ENCODE measurements at places on chromosomes 3 and 15. TPM values are rescaled to one million over a fixed set of nuclear protein-coding genes. Genes with fewer than 3 reads are reported as not detected.

DNA sequence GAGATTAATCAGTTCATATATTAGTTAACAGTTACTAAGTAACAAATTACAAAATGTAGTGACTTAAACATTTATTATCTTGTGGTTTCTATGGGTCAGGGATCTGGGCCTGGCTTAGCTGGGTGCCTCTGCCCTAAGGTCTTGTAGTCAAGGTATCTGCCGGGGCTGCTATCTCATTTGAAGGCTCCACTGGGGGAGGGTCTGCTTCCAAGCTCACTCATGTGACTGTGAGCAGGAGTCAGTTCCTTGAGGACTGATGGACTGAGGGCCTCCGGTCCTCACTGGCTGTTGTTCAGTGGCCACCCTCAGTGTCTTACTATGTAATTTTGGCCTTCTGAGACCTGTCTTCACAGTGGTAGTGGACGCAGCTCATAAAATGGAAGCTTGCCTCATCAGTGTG is 135.9 kb upstream of the PLXNA1 start:
- no peaks in the 10 kb centered on the region for H3K27me3 ChIP-seq
- H3K36me3 ChIP-seq = no peaks in the 10 kb centered on the region
- H3K4me1 ChIP-seq = no peaks in the 10 kb centered on the region
- no peak overlapping the region for H3K27ac ChIP-seq

GRCh38 chr3:181417748-181418147 is 294.0 kb upstream of the SOX2 start:
- no peak overlapping the region for H3K4me3 ChIP-seq
- H3K27me3 ChIP-seq = no peaks in the 10 kb centered on the region
- H3K4me1 ChIP-seq = no peaks in the 10 kb centered on the region

The FAM107A gene
- not detected for total RNA-seq

DNA sequence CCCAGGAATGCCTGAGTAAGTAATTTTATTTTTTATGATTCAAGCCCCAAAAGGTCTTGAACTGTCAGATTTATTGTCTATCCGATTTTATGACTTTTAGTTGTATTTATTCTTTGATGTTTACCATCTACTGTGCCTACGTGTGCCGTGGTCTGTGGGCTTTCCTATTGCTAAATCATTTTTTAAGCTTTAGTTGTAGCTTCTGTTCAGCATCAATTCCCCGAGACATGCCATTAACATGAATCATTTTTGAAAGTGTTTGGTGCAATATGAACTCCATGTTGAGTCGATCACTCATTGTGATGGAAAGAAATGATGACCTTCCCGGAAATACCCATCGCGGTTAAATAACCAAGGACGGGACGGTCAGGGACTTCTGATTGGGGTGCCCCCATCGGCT is 268.7 kb upstream of the THRB start:
- DNase-seq = no peak
- H3K4me1 ChIP-seq = no peaks in the 10 kb centered on the region
- H3K4me3 ChIP-seq = no peak overlapping the region
- H3K36me3 ChIP-seq = no peaks in the 10 kb centered on the region
- H3K27me3 ChIP-seq = no peaks in the 10 kb centered on the region

DNA sequence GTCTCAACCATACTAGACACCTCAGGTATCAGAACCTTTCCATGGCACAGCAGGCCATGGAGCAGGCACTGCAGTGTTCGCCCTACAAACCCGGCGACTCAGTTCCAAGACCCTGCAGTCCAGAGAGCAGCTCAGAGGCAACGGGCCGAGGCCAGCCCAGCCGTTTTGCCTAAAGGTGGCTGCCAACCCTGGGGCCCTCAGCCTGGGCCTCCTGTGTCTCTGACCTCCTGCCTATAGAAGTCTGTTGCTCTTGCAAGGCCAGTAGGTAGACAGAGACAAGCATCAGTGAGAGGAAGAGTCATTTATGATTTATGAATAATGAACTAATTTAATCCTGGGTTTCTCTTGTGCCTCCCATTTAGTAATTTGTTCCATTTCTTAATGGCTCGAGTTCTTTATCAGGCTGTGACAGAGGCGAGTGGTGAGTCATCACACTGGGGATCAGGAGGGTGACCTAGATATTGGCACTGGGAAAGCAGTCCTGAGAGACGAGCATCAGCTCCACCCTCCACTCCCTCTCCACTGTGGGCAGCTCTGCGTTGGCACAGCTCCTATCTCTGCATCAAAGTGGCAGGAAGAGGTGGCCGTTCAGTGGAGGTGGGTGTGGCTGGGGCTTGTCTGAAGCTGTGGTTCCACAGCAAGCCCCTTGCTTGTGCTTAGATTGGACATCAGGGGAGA is 79.8 kb downstream of the ABHD5 start:
- H3K4me1 ChIP-seq = peaks cover 14% of the 10 kb centered on the region
- no peak overlapping the region for H3K27ac ChIP-seq
- no peak overlapping the region for H3K4me3 ChIP-seq
- no peaks in the 10 kb centered on the region for H3K36me3 ChIP-seq
- DNase-seq = no peak

The TGM5 gene
- total RNA-seq = not detected

GRCh38 chr3:37686220-37686619 is 175.5 kb upstream of the CTDSPL start:
- DNase-seq = no peak
- no peaks in the 10 kb centered on the region for H3K36me3 ChIP-seq
- no peaks in the 10 kb centered on the region for H3K4me1 ChIP-seq
- H3K4me3 ChIP-seq = no peak overlapping the region
- no peak overlapping the region for H3K27ac ChIP-seq
- no peaks in the 10 kb centered on the region for H3K27me3 ChIP-seq

- H3K36me3 ChIP-seq = no peaks in the 10 kb centered on the region
- H3K4me1 ChIP-seq = no peaks in the 10 kb centered on the region
- no peak overlapping the region for H3K27ac ChIP-seq
- no peak for DNase-seq
Observed at GRCh38 chr3:140242818-140243276, 307.9 kb downstream of the CLSTN2 start.

The SCN11A gene
- total RNA-seq = 0.30 TPM

DNA sequence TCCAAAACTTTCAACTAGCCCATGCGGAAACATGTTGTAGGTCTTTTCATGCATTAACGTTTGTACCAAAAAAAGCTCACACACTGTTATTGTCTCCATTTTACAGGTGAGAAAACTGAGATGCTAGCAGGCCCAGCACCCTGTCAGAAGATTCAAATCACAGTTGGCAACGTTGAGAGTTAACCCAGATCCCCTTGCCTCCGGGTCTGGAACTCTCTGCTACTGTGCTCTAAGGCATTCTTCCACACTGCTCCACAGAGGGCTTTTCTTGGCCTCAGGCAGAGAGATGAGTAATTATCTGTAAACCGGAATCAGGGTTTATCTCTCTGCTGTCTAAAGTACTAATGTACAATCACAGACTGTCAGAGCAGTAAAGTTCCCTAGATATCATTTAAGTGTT is 186.0 kb upstream of the LPP start:
- no peaks in the 10 kb centered on the region for H3K4me1 ChIP-seq
- DNase-seq = no peak
- no peak overlapping the region for H3K4me3 ChIP-seq
- no peaks in the 10 kb centered on the region for H3K36me3 ChIP-seq
- no peaks in the 10 kb centered on the region for H3K27me3 ChIP-seq

The SLC22A14 gene
- total RNA-seq = 0.15 TPM

DNA sequence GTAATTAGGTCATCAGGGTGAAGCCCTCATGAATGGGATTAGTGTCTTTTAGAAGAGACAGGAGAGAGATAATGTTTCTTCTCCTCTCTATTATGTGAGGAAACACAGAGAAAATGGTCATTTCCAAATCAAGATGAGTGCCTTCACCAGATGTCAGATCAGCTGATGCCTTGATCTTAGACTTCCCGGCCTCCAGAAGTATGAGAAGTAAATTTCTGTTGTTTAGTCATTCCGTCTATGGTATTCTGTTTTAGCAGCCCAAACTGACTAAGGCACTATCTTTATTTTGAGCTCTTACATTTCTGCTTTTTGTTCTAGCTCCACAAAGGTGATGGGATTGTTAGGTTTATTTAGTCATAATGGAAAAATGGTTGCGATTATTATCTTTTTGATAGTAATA is 273.2 kb upstream of the GADL1 start:
- DNase-seq = no peak

The PLSCR2 gene
- total RNA-seq = 0.44 TPM

DNA sequence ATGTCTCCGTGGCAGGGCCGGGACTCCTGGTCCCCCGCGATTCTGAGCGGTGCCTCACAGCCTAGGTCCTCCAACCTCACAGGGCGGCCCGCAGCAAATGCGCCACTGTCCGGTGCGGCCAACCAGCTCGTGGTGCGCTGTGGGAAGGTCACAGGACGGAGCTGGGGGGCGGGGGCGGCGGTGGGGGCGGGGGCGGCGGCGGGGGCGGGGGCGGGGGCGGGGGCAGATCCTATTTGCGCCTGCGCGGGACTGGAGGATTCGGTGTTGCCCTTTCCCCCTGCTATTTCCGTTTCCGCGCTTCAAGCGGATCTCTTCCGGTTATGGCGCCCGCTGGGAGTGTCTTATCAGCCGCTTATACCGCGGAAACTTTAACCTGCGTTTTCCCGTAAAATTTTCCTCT is 106.7 kb upstream of the SNRPN start:
- no peak overlapping the region for H3K4me3 ChIP-seq
- DNase-seq = no peak
- H3K27me3 ChIP-seq = no peaks in the 10 kb centered on the region
- no peak overlapping the region for H3K27ac ChIP-seq
- no peaks in the 10 kb centered on the region for H3K36me3 ChIP-seq

DNA sequence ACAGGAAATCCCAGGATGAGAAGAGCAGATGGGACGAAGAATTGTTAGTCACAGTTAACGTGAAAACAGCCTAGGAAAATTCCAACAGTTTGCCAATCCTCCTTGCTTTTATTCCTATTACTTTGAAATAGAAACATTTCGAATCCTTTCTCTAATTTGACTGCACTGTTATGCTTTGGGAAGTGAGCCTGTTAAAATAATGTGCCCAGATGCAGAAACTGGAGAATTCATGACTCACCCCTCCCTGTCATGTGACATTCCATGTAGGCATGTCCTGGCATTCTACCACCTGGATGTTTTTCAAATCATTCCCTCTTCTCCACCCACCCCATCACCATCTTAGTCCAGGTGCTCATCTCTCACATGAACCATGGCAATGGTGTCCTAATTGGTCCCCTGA is 107.3 kb downstream of the MINAR1 start:
- H3K4me3 ChIP-seq = no peak overlapping the region
- H3K4me1 ChIP-seq = no peaks in the 10 kb centered on the region

GRCh38 chr3:194245975-194246561 is 105.1 kb downstream of the CPN2 start:
- DNase-seq = no peak
- H3K4me3 ChIP-seq = no peak overlapping the region
- H3K36me3 ChIP-seq = no peaks in the 10 kb centered on the region
- H3K4me1 ChIP-seq = no peaks in the 10 kb centered on the region

GRCh38 chr3:45003406-45003805 is 22.7 kb upstream of the CLEC3B start:
- no peak for DNase-seq
- no peaks in the 10 kb centered on the region for H3K27me3 ChIP-seq
- H3K4me1 ChIP-seq = peaks cover 9% of the 10 kb centered on the region
- no peak overlapping the region for H3K27ac ChIP-seq
- no peak overlapping the region for H3K4me3 ChIP-seq

The APOD gene
- total RNA-seq = not detected

The SLC25A38 gene
- total RNA-seq = 42.0 TPM

The C2CD4B gene
- not detected for total RNA-seq

The GABRR3 gene
- not detected for total RNA-seq

GRCh38 chr3:136772709-136773108 is 20.5 kb upstream of the STAG1 start:
- no peaks in the 10 kb centered on the region for H3K36me3 ChIP-seq
- no peak for DNase-seq
- H3K27ac ChIP-seq = no peak overlapping the region

DNA sequence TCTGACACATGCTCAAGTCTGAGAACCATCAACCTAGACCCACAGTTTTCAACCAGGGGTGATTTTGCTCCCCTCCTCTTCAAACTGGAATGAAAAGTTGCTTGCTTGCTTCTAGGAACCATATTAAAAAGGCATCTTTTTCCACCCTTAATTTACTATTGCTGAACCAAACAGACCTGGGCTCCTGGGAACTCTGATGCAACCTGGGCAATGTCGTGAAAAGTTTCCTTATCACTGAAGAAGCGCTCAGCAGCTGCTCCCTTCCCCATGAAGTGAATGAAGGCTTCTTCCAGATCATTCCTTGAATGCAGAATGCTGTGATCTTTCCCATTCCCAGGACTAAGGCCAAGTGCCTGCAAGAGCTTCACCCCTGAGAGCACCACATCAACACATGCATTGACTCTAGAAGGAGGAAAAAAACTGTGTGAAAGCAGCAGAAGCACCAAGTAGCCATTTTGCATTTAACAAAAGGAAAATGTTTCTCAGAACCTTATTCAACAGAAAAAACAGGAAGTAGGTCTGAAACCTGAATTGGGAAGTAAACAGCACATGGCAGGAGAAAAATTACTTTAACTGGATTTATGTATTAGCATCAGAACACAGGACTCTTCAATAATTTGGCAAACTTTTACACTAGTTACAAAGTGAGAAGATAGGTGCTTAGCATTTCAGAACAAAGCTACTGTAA is 8.7 kb downstream of the ADPGK start:
- no peak overlapping the region for H3K27ac ChIP-seq
- peaks cover 16% of the 10 kb centered on the region for H3K36me3 ChIP-seq
- H3K4me1 ChIP-seq = no peaks in the 10 kb centered on the region
- DNase-seq = no peak
- no peaks in the 10 kb centered on the region for H3K27me3 ChIP-seq

DNA sequence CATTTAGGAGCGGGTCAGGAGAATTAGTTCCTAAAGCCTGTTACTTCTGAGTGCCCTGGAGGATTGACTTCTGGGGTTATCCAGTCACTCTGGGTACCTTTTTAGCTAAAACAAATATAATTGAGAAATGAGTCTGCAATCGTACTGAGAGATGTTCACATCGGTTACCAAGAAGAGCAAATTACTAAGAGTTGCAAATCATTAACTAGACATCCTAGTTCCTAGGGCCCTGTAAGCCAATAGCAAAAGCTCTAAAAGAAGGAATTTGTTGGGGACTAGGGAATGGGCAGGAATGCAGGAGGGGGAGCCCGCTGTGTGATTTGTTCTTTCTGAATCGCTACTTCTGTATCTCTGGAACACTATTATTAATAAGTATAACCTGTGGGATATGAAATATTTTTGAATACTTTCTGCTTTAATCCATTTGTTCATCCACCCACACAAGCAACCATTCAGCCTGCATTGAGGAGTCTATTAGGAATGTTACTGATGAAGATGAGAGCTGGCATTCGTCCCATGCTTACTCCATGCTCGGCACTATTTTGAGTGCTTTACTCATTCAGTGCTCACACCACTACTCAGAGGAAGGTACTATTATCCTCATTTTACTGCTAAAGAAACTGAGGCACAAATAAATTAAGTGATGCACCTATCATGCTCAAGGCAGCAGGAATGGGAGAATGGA is 31.5 kb upstream of the KY start:
- H3K4me3 ChIP-seq = no peak overlapping the region
- H3K27ac ChIP-seq = no peak overlapping the region
- no peaks in the 10 kb centered on the region for H3K36me3 ChIP-seq

Data from naive thymus-derived CD4-positive, alpha-beta T cell (primary cell).